ENCODE measurements at places on chromosomes 5 and 9.

DNA sequence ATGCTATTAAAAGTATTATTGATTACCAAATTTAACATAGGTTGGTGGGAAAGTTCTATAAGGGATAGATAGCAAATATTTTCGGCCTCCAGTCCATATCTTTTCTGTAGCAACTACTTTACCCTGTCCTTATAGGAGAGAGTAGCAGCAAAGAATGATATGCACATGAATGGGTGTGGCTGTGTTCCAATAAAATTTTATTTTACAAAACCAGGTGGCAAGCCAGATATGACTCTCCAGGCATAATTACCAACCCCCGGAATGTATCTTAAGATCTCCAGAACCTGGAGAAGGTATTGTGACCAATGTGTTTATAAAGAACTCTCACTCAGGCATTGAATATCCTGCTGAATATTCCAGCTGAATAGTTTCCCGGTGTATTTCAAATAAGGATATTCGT lies 1461.2 kb downstream of the MAT2B start:
- DNase-seq = no peak

GRCh38 chr5:78541086-78541654 lies 107.4 kb downstream of the LHFPL2 start:
- DNase-seq = no peak

DNA sequence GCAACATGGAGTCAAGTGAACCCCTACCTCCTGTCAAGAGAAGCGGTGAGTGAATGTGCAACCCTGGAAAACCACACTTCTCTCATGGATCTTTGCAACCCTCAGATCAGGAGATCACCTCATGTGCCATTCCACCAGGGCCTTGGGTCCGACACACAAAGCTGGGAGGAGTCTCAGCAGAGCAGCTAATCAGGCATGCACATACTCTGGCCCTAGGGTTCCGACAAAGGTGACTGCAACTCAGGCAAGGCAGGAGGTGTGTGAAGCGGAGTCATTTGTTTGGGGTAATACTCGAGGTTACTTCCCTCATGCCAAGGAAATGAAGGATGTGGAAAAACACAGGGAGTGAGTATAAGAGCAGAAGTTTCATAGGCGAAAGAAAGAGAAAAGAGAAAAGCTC lies 96.1 kb downstream of the GABRG2 start:
- no peak for DNase-seq

GRCh38 chr5:12316812-12317211 lies 412.6 kb upstream of the CTNND2 start:
- no peak for DNase-seq
